ENCODE measurements at places on chromosomes 7 and 10.

DNA sequence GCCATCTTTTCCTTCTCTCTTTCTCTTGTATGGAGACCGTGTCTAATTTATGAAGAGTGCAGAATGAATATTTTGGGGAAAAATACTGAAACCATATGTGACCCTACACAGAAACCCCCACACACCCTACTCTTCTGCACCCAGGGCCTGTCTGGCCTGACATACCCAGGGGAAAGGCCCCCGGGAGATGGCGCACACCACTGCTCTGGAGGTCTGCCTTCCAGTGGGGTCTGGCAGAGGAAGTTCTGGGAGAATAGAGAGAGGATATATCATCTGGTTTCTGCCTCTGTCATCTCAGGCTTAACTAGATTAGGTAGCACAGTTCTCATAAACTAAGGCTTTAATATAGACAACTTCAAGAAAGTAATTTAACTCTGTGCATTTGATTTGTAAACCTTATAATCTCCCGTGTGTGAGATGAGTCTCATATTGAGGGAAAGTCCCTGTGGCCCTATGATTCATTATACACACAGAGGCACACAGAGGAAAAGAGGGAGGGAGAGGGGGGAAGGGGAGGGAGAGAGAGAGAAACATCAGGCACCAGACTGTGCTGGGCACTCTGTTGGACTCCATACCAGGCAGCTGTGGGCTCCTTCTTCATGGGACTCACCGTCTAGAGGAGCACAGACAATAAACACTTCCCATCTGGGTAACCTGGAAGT, 123.3 kb downstream of the AOAH start:
- no peak for DNase-seq

GRCh38 chr10:114506871-114507385, 102.6 kb upstream of the AFAP1L2 start:
- no peak for DNase-seq

DNA sequence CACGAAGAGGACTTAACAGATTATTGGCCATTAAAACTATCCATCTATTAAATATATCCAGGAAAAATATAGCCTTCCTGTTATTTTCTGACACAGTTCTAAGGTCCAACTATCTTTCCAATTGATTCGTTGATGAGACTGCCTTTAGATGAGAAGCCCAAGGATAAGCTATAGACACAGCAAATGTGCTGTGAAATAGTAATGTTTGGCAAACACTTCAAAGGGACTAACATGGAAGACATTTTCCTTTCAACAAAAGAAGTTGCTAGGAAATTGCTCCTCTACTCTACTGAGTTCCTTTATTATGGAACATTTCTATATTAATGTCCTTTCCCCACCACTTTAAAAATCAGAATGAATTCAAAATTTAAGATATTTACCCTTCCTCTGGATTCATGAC, 38.5 kb downstream of the CCDC186 start:
- DNase-seq = no peak

DNA sequence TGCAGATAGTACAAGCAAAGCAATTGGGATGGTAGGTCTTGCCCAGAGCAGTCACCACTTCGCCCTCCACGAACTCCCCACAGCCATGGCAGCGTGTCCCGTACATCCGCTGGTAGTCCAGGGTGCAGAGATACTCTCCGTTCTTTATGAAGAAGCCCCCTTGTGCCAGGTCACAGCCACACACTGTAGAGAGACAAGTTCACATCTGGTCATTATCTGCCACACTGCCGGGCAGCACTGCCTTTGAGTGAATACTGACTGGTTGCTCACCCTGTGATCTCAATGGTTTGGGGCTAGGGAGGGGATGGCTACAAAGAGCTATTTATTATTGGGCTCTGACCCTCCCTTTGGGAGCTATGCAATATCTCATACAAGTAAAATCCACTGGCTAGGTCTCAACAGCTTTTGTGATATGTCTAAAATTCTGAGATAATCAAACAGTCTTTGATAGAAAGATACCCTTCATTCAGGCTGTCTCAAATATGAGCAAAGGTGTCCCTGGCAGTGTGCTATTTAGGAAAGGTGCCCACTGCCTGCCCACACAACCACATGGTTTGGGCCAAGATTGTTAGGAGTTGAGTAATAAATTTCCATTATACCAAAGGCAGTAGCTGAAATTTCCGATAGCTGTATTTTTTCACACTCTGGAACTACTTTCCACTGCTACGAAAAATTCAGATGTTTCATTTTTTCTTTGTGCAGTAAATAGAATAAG, 82.5 kb downstream of the ABLIM1 start:
- DNase-seq = no peak

- DNase-seq = peak; percentile 71
Measured at GRCh38 chr10:73991884-73992245, 6.1 kb upstream of the VCL start.

DNA sequence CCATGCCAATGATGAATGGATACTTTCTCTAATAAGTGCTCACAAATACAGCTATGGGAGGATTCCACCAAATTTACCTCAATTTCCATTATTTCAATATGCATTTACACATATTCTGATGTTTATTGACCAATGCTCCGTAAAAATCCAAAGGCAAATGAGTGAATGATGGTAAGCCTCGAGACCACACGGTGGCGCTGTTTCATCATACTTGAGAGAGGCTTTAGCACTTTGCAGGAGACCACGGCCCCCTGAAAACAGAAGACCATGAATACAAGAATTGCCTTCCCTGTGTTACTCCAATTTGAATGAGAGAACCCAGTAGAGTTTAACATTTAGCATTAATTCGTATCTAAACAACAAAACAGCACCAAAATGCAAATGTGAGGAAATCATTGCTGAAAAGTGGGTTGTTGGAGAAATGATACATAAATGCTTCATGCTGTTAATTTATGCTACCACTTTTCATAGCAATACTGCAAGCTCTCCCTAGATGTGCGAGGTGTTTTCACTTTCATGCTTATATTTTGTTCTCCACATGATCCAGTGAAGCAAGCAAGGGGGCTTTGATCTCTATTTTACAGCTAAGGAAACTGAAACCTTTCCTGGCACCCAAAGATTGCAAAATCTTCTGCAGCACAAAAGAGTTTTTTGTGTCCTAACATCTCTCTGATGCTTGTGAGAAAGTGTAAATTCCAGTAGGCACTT, 35.4 kb downstream of the TRIL start:
- DNase-seq = no peak

- DNase-seq = no peak
Measured at GRCh38 chr10:80528185-80528700, 9.5 kb upstream of the SH2D4B start.

GRCh38 chr7:154795437-154795836, 207.5 kb downstream of the PAXIP1 start:
- DNase-seq = no peak

DNA sequence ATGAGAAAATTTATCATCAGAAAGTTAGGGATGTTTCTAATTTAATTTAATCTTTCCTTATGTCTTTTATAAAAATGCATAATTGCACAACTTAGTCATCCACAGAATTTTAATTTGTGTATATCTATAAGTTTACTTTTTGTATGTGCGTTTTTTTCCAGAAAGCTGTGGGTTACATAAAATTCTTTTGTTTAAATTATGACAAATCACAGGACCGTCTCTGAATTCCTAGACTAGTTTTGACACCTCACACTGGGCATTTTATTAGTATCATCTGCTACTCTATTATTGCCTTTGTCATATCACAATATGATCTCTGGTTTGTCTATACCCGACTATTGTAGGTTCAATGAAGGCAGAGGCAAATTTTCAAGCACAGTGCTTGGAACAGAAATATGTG, 482.4 kb upstream of the SEMA3D start:
- no peak for DNase-seq

DNA sequence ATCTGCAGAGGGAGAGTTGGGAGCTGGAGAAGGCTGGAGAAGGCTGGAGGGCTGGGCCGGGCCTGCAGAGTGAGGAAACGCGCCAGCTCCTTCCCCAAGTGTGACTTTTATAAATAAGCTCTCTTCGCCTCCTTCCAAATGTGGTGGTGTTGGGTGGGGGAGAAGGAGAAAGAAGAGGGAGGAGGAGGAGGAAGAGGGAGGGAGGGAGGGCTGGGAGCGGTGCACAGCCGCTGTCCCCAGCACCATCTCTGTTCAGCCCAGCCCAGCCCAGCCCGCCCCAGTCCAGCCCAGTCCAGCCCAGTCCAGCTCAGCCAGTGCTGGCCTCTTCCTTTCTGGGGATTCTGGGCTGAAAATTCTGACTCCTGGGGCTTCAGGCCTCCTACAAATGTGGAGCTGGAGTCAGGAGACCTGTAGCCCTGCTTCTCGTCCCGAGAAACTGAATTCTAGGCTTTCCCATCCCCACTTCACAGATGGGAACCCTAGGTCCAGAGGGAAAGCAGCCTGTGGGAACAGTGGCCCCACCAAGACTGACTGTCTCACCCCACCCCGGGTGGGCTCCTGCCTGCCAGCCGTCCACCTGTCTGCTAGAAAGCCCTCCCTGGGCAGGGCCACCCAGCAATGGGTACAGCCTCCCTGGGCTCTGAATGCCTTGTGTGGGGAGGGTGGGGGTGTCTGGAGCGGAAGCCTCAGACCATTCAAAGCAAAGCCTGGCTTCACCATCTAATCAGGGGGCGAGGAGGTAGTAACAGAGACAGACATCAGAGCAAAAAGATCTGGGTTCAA, 2.3 kb downstream of the STX1A start:
- DNase-seq = no peak

GRCh38 chr7:44533301-44534055, 7.7 kb downstream of the NPC1L1 start:
- DNase-seq = no peak

GRCh38 chr7:106129291-106129690, 17.2 kb upstream of the SYPL1 start:
- no peak for DNase-seq
